Suprapubic skin (tissue), 4 donors: ENCODE measurements at places on chromosomes 16 and 17.

DNA sequence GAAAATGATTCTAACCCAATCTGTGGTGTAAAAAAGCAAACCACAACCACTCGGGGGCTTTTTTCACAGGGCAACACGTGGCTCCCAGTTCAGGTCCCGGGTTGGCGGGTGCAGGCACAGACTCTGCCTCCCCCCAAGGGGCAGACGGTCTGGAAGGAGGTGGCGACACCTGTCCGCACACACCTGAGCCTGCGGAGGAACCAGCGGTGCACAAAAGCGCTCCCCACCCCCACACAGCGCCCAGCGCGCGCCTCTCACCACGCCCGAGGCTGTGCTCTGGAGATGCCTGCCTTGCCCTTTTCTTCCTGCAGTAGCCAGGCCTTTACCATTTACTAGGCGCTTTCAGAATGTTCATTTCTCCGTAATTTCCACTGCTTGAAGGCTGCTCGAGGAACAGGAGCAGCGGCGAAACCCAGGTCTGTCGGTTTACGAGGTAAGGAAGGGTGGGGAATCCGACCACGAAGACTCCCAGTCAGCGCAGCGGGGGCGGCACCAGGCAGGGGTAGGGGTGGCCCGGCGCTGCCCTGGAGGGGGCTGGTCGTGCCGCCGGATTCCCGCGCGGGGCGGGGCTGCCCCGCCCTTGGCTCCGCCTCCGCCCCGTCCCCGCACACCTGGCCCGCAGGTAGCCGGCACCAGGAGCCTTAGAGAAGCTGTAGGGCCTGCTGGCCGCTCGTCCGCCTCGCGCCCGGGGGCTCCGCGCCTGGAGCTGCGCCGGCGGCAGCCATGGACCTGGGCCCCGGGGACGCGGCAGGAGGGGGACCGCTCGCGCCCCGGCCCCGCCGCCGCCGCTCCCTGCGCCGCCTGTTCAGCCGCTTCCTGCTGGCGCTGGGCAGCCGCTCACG, at the start of gene USP43:
Gene USP43, plus strand, starts transcription at position 608 of the 842 bp plus-strand sequence. Its CDS starts 116 bp downstream, at position 724.
- peak; percentile 77 for DNase-seq

DNA sequence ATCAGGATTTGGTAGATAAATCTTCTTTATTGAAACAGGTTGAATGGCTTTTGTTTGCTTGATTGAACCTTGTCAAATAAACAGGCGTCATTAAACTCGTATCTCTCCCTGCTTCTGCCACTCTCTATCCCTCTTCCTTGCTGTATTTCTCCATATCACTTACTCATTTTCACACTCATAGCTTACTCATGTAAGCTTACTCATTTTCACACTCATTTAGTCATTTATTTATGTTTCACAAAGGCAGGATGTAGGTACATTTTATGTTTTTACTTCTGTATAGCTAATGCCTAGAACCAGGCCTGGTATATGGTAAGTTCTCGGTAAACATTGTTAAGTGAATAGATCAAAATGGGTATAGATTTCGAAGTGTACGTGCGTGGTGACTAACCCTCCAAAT, 450.0 kb downstream of the PMP22 start:
- no peak for DNase-seq

GRCh38 chr17:67221062-67221998, 23.7 kb downstream of the HELZ start:
- no peak for DNase-seq

DNA sequence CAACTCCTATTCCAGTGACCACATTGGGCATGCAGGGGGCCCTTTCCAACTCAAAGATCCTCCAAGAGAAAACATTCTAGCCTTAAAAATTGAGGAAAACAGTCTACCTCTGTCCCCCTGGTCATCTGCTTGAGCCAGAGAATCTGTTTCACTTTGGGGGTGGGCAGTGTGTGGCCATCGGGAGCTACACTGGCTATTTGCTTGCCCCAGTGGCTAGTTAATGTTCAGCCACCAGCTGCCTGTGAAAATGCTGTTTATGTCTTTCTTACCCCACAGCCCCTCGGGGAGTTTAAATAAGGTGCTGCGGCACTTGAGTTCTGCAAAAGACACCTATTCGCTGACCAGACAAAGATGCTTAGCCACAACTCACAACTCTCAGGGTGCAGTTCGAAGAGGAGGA, 43.4 kb downstream of the GNAO1 start:
- DNase-seq = no peak

- no peak for DNase-seq
Observed at GRCh38 chr16:15873301-15873700, 15.1 kb downstream of the CEP20 start.

DNA sequence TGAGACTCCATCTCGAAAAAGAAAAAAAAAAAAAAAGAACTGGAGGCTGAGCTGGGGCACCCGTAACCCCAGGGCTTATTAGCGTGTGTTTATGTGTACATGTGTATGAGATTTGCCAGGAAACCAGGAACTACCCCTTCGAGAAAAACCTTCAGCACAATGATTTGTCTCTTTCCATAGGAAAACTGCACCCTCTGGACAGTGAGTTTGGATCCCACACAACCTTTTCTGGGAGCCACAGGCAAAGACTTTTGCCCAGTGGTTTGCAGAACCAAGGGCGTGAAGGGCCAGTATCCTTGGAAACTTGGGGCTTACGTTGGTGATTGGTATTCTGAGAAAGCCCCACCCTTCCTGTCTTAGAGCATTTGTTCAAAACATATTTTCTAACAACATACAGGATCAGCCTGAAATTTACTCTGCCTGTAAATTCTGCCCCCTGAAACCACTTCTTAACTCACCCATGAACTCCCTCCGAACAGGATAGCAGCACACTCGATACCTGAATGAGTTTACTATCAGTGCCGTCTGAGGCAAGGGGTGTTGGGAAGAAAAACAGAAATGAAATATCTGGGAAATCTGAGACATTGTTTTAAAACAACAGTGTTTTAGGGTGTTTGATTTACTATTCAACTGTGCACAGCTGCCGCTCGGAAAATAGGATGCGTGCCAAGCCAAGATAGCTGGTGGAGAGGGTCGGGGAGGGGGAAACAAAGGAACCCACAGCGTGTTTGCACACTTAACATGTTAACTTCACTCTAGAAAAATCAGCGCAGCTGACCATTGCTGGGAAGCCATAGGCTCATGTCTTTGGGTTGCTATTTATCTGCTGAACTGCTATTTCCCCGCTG, 40.2 kb upstream of the MAF start:
- DNase-seq = no peak

GRCh38 chr16:9612267-9612666, 520.8 kb downstream of the HAPSTR1 start:
- DNase-seq = no peak

- DNase-seq = no peak
Observed at GRCh38 chr17:50139950-50140885, 10.3 kb upstream of the SAMD14 start.

DNA sequence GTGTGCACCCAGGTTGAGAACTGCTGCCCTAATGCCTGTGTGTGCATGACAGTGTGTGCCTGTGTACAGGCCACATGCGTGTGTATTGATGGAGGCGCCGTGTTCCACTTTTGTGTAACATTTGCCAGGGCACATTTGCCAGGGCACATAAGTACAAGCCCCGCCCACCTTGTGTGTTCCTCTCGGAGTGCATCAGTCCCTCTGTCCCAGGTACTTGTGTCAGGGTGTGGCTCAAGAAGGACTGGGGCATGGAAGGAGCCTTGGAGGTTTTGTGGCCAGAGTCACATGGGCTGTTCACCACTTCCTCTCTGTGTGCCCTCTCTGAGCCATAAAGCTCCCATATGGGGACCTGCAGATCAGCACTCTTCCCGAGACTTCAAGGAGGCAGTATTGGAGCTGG, 73.9 kb downstream of the MRM1 start:
- no peak for DNase-seq

GRCh38 chr17:42039794-42040763, 10.3 kb downstream of the C17orf113 start:
- DNase-seq = no peak

DNA sequence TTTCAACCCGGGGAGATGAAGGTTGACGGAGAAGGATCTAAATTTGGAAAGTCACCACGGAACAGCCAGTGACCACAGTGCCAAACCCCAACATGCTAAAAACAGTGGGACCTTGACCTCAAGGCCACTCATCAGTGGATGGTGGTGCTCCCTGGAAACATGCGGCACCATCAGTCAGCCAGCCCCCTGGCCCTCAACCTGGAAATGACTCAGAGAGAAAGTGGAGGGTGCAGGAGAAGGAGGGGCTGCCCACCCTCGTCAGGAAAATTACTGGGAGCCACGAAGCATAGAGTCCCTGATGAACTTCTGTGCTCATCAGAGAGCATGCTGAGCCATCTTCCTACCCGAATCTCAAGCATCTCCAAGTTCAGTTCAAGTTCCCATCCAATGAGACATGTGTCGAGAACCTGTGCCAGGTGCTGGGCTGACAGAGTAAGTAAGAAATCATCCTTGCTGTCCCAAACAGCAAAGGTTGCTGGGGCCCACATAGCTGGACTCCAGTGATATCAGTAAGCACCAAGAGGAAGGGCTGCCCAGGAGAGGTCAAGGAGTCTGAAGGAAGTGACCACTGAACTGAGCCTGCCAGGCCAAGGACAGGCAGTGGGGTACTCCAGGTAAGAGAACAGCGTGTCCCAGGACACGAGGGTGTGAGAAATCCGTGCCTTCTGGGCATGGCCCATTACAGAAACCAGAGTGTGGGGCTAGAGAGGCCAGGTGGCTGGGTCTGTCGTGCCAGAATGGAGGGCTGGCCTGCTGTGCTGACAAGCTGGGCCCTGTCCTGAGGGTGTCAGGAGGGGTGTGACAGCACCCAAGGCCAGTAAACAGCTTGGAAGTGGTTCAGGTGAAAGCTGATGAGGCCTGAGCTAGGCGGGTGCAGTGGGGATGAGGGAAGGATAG, 5.2 kb downstream of the PECAM1 start:
- DNase-seq = no peak

DNA sequence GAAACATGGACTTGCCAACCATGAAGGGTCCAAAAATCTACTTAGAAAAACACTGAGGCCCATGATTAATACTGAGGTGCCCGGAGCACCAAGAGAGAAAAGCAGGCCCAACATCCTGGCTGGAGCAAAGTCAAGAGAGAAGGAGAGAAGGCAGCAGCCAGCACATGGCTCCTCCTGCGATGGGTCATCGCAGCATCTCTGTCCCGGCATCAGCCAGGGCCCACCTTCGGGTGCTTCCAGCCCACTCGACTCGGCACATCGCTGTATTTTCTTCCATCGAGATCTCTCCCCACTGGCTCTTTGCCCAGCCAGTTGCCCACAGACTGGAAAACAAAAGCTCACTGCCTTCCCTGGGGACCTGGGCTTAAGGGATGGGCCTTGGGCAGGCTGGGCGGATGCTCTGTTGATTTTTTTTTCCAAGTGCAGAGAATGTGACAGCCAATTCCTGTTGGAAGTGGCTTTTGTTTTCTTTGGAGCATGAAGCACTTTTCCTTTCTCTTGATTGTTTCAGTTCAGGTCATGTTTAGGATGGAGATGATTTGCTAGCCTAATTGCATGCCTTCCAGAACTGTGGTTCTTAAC, 58.1 kb downstream of the CYB5B start:
- peak; percentile 89 for DNase-seq

DNA sequence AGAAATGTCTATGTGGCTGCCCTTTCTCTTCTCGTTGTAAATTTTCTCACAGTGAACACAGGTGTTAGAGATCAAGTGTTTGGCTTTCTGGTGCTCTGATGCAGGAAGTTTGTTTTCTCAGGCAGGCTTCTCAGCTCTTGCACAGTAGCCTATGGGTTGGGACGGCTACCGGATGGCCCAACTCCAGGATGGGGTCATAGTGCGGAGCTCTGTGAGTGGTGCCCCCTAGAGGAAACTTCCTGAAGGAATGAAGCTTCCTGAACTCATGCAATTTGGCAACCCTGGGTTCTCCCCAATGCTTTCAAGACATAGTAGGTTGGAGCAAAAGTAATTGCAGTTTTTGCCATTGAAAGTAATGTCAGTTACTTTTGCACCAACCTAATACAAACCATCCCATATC, 407.5 kb upstream of the HSBP1 start:
- no peak for DNase-seq

DNA sequence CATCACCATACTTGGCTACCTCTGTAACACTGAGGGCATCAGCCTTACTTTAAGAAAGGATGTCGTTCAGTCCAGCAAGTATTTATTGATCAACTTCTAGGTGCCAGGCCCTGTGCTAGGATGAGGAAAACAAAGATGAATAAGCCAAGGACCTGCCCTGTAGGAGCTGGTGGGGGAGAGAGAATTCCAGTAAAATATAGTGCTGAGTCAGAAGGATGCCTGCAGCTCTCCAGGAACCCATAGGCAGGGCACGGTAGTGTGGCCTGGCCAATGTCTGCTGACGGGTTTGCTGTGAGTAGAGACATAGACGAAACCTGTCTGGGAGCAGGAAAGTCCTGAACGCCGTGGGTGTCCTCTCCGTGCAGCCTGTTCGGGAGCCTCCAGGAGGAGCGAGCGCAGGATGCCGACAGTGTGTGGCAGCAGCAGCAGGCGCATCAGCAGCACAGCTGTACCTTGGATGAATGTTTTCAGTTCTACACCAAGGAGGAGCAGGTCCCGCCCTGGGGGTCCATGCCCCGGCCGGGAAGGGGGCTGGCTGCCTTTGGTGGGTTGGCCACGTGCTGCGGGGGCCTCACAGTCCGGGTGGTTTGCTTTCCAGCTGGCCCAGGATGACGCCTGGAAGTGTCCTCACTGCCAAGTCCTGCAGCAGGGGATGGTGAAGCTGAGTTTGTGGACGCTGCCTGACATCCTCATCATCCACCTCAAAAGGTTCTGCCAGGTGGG, 55.6 kb downstream of the USP43 start:
- DNase-seq = no peak

GRCh38 chr16:17206712-17207111, 264.0 kb downstream of the XYLT1 start:
- no peak for DNase-seq

DNA sequence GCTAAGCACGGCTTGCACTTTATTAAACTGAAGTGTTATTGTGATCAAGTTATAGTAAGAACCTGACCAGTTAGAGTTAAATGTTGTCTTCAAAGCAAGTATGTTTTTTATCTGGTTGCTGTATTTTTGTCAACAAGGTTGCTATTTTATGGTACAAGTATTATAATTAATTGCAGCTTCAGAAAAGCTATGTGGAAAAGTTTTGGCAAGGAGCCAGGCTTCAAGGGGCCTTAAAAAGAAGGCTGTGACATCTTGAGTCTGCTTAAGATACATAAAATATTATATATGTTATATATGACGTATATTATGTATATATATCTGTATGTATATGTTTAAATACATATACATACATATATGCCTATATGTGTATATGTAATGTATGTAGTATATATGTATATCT, 1461.2 kb upstream of the CDH8 start:
- DNase-seq = no peak

DNA sequence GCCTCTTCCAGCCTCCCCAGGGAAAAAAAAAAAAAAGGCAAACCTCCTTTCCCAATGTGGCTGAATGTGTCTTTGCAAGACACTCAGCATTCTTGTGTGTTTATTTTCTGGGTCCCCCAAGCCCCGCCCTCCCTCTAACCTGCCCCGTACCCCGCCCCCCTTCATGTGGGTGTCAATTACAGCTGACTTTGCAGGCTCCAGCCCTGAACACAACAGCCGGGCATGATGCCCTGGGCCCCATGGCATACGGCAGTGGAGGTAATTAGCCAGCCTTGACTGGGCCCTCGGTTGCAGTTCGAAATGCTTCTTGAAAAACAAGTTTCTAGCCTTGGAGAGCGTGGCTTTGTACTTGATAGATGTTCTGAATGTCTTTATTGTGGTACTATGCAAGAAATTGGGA, 354.7 kb upstream of the RBFOX1 start:
- no peak for DNase-seq

- no peak for DNase-seq
Observed at GRCh38 chr16:78576941-78577340, 477.5 kb downstream of the WWOX start.
